ENCODE measurements at places on chromosomes 11 and 22.

GRCh38 chr22:25111579-25112517, 87.8 kb upstream of the CRYBB3 start:
- no peak for DNase-seq

- no peak for DNase-seq
These were observed 594 bp downstream of the NRXN2 start for GRCh38 chr11:64722141-64723065.

GRCh38 chr11:123601136-123601535, 53.3 kb downstream of the SCN3B start:
- peak; percentile 85 for DNase-seq

GRCh38 chr11:70503468-70504221, 105.3 kb downstream of the CTTN start:
- DNase-seq: no peak

GRCh38 chr11:44139565-44140330, 44.3 kb downstream of the EXT2 start:
- DNase-seq: no peak

GRCh38 chr11:16945671-16946469, 68.3 kb downstream of the PLEKHA7 start:
- DNase-seq: peak; percentile 23

DNA sequence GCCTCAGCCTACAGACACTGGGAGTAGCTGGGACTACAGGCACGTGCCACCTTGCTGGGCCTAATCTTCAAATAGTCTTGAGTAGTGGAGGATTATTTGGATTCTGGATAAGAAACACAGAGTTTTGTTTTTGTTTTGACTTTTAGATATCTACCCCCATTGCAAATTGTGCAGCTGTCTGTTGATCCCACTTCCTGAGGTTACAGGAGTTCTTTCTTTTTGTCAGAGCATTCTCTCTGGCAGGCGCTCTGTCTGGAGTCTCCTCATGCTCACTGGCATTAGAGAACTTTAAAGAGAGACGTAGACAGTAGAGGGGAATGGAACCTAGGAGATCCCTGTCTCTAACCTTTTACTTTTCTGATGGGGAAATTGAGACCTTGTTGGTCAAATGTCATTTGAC, 7.8 kb upstream of the ADAMTS8 start:
- no peak for DNase-seq

- no peak for DNase-seq
These were observed 15.4 kb downstream of the TAGLN start for GRCh38 chr11:117214404-117215110.

DNA sequence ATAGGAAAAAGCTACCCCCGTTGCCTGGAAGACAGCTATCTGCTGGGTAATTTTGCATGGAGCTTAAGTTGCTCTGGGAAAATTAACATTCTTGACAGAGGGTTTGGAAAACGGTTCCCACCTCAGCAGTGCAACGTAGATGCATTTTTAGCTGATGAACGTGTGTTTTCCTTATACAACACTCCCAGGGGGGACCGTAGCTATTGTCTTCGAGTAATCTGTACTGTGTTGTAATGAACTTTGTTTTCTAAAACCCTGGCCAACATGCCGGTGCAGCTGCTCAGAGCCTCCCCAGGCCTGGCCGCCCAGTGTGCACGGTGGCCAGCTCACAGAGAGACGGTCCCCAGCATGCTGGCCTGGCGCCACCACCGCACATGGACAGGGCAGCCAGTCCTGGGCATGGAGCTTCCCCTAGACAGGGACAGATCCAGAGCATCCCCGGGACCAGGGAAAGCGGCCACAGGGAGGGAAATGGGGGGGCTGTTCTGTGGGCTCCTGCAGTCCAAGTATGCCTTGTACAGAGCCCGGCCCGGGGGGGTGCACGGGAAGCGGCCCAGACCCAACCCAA, 2.2 kb downstream of the TNNT3 start:
- DNase-seq: peak; percentile 61

DNA sequence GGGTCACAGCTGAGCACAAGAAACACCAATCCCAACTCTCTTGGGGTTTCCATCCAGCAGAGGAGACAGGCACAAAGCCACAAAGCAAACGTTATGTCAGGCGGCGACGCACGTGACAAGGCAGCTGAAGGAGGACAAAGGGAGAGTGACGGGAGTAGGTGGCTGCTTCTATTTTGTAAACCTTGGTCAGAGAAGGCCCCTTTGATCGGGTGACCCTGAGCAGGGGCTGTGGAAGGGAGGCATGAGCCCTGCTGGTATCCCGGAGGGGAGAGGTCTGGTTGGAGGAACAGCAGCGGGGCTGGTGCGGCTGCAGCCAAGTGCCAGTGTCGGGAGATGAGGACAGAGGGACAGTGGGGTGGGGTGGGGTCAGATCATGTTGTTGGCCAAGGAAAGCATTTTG, 17.3 kb upstream of the RFPL3 start:
- DNase-seq: no peak

DNA sequence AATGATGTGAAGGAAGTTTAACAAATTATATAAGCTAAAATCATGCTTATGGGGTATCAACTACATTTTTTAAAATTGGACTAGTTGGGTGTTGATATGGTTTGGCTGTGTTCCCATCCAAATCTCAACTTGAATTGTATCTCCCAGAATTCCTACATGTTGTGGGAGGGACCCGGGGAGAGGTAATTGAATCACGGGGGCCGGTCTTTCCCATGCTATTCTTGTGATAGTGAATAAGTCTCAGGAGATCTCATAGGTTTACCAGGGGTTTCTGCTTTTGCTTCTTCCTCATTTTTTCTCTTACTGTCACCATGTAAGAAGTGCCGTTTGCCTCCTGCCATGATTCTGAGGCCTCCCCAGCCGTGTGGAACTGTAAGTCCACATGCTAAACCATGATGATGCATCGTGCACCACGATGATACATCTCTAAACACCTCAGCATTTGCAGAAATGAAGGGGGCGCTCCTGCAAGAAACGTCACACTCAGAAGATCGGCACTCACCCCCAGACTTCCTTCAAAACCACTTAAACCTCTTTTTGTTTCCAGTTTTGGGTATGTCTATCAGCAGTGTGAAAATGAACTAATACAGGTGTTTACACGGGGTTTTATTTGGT, 340.0 kb downstream of the SHANK2 start:
- DNase-seq: peak; percentile 79

DNA sequence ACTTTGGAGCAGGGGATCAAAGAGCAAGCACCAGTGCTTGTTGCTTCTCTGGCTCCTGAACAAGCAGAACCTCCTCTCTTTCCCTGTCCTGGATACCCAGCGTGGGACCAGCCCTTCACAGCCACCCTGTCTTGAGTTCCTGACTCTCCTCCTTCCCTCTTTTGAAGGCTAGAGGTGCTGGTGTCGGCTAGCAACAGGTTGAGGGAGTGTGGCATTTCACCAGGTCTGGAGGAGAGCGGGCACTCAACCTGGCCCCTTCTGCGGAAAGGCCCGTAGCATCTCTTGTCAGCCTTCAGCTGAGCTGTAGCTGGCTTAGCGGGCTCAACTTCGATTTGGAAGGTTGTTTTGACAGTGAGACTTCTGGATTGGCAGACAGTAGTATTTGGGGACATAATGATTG, 26.6 kb downstream of the RCOR2 start:
- DNase-seq: no peak

- no peak for DNase-seq
These were observed 41.1 kb upstream of the TOP3B start for GRCh38 chr22:22023581-22024137.

DNA sequence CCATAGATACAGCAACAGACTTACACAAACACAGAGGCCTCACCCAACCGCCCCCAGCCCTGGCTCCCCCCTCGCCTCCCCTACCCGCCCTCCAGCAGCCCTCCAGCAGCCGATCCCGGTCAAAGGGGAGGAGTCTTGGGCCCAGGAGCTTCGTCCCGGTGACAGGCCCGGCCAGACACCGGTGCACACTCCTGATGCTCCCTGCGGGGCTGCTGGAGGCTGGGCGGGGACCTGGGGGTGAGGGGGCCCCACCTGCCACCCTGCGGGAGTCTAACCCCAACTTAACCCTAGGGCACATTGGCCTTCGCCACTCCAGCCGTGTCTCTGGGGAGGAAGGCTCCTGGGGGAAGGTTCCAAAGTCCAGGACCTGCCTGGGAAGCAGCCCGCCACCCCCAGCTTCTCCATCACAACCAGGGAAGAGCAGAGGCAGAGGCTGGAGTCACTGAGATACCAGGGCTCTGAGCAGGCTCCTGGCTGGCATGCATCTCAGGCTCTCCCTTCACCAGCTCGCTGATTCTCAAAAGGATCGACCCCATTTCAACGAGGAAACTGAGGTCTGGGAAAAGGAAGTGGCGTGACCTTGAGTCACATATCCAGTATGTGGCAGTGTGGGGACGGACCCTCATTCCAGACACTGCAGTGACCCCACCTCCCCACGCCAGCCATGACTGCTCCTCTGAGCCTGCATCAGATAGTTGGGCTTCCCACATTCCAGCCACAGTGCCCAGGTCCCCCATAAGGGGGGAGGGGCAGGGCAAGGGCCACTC, 14.4 kb downstream of the BCL9L start:
- peak; percentile 75 for DNase-seq

DNA sequence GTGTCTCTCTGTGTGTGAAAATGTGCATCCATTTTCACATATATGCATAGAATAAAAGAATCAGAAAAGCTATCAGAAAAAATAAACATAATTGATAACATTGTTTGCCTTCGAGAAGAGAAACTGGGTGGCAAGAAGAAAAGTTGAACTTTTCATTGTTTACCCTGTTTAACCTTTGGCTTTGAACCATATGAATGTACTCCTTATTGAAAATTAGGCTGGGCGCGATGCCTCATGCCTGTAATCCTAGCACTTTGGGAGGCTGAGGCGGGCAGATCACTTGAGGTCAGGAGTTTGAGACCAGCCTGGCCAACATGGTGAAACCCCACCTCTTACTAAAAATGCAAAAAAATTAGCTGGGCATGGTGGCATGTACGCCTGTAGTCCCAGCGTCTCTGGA, 11.9 kb upstream of the OR9Q1 start:
- DNase-seq: no peak

DNA sequence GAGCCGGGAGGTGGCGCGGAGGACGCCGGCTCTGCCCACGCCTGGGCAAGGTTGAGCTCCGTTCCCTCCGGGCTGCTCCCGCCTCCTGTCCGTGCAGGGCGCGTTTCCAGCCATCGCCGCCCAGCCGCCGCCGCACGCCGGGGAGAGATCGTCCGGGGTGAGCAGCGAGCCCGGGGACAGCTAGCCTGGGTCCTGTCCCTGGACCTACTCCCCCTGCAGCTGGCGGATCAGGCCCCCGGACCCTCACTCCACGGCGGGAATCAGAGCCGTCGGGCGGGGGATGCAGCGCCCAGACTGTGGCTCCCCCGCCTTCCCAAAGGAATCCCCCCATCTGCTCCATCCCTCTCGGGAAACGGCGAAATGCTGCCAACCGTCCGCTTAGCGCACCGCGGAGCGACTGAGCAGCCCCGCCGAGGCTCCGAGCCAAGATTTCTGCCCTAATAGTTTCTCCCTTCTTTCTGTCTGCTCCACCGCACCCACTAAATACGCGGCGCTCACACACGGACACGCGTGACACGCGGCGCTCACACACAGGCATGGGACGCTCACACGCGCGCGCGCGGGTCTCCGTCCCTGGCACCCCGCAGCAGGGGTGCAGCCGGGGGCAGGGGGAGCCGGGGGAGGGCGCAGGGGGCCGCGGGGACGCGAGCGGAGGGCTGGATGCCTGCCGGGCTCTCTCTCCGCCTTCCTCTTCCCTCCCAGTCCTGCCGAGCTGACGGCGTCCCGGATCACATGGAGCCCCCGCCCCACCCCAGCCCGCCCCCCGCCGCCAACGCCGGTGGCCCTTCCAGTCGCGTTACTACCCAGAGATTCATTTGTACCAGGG, at the start of gene KCNJ5:
Gene KCNJ5, plus strand, starts transcription at position 814 of the 826 bp plus-strand sequence. CDS start 19,918 bp downstream, outside the sequence.
- DNase-seq: peak; percentile 21

DNA sequence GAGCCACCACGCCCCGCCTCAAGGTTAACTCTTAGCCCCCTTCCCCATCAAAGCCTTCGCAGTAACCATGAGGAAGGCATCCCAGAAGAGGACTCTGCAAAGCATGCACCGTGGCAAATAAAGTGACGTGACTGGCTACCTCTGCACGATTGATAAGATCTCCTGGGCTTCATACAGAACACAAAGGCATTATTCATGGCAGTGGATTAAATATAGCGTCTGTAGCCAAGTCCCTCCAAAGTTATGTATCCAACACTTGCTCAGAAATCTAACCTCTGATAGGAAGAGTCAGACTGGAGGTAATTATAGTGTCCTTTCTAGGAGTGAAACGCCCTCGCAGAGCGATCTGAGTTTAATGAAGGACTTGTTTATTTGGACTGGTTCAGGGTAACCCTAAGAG, 22.4 kb downstream of the CPT1A start:
- DNase-seq: no peak

- no peak for DNase-seq
These were observed at the start of gene SMIM38 for GRCh38 chr11:69155302-69156234. SMIM38 (plus strand) TSS chr11:69155935; CDS start chr11:69157847, 1,912 bp downstream.

- no peak for DNase-seq
These were observed 55.7 kb downstream of the RAB38 start for GRCh38 chr11:88119561-88119960.

GRCh38 chr11:65575568-65576231, at the start of gene EHBP1L1:
EHBP1L1 (plus strand) TSS chr11:65576053; CDS start chr11:65576303, 250 bp downstream.
- DNase-seq: peak; percentile 55

GRCh38 chr11:14232652-14233051, 126.3 kb downstream of the RRAS2 start:
- no peak for DNase-seq

DNA sequence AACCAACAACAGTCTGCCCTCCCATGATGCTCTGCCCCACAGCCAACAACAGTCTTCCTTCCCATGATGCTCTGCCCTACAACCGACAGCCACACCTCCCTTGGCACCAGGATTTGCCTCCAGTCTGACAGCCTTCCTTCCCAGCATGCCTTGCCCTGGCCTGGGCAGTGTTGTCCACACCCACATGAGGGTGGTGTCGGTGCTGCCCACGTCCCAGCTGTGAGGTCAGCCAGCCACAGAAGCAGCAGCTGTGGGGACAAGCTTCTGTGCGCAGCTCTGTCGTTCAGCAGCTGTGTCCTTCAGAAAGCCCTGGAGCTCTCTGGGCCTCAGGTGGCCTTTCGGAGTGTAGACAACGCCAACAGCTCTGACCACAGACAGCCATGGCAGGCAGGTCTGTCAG, 1378.9 kb downstream of the BRD1 start:
- DNase-seq: no peak

DNA sequence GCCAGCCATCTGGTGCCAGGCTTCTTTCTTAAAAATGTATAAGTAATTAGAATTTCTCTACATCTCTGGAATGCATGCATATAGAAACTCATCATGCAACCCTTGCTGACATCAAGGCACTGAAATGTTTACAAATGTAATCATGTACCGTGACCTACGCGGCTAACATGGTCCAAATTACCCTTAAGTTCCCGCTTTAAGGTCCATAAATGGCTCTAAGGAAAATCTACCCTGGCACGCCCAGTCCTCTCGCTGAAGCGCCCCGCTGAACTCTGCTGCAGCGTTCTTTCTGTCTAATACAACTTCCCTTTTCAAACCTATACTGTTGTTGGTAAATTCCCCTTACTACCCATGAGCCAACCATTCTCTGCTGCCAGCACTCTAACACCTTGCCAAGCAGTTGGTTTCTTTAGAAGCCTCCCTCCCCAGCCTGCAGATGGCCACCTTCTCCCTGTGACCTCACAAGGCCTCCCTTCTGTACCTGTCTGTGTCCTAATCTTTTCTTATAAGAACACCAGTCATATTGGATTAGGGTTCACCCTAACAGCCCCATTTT, 13.5 kb upstream of the HMOX1 start:
- DNase-seq: no peak

All from fibroblast of skin of right biceps (primary cell).